Dorsolateral prefrontal cortex (tissue), 122 donors: ENCODE measurements at places on chromosomes 16 and 17. TPM values are rescaled to one million over a fixed set of nuclear protein-coding genes. Genes with fewer than 3 reads are reported as not detected.

The TBC1D16 gene
- total RNA-seq, result 30.2 TPM

GRCh38 chr17:69048634-69049033, 12.1 kb downstream of the ABCA9 start:
- no peak for DNase-seq

DNA sequence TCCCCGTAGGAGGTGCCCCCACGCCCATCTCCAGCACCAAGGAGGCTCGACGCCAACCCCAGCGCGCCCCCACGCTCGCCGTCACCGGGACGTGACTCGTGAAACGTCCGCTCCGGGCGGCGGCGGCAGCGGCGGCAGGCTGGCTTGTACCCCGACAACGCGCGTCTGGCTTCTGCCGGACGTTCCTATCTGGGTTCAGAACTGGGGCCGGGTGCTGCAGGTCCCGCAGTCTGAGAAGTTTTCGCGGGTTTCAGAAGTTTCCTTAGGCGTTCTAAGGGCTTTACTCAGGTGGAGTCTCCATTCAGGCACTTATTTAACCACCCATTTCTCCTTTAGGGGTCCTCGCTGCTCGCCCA, 672 bp upstream of the ALKBH5 start:
- peak; percentile 71 for DNase-seq

GRCh38 chr17:38701504-38702165, 3.4 kb upstream of the MLLT6 start:
- no peak for DNase-seq

DNA sequence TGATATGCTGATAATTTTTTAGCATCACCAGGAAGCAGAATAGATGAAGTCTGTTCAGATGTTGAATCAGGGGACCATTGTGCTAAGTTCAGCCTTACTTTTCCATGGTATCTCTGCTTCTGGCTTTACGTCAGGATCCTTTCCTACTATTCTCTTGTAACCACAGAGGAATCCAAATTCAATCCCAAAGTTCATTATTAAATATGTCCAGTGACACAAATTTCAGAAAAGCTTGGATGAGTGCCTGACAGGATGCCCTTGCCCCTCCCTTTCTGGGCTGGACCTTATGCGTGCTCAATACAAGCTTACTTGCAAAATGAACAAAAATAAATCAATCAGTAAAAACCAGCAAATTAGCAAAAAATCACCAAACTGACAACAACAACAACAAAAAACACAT, 37.6 kb upstream of the ADORA2B start:
- no peak for DNase-seq

GRCh38 chr16:83513008-83513755, 294.6 kb upstream of the HSBP1 start:
- DNase-seq, result no peak

GRCh38 chr16:89687092-89687940, 827 bp downstream of the CDK10 start:
- DNase-seq, result no peak

The PLA2G10 gene
- not detected for total RNA-seq

DNA sequence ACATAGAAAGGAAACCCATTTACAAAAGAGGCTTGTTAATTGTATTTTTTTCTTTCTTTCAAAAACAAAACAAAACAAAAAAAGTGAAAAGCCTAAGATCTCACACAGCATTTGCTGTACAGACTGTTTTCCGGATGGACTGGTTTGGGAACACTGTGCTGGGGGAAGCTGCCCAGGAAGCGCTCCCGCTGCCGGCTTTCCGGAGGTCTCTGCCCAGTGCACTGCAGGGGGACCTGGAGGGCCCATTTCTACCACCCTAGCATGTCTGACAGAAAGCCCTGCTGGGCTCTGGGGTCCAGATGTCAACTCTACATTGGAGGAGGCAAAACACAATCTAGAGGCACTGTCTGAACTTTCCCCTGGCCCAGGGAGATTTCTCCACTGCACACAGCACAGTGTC, 26.3 kb upstream of the CLEC18B start:
- DNase-seq, result no peak

The C17orf58 gene
- 9.9 TPM for total RNA-seq

- peak; percentile 85 for DNase-seq
Measured at GRCh38 chr16:80540516-80541305, at the start of gene DYNLRB2. Gene DYNLRB2 (plus strand): TSS chr16:80540993. CDS start chr16:80541077, 84 bp downstream.

- no peak for DNase-seq
Measured at GRCh38 chr17:56305007-56305406, 151.7 kb downstream of the ANKFN1 start.

- no peak for DNase-seq
Measured at GRCh38 chr17:35630530-35631148, 43.5 kb downstream of the AP2B1 start.

DNA sequence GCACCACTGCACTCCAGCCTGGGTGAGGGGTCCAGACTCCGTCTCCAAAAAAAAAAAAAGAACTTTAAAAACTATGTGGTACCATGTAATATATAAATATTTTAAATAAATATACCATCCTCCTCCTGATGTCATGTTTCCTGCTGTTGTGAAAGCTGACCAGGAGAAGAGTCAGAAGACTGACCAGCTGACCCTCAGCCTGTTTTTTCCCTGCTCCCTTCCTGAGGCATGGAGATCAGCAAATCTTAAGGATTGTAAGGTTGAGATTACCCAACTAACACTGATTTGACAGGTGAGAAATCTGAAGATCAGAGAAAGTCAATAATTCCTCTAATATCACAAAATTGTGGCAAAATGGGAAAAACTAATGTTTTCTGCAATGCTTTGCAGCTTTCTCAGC, 18.1 kb downstream of the NCOR1 start:
- DNase-seq, result no peak

GRCh38 chr17:48489781-48490180, 41.0 kb downstream of the HOXB1 start:
- DNase-seq, result no peak

DNA sequence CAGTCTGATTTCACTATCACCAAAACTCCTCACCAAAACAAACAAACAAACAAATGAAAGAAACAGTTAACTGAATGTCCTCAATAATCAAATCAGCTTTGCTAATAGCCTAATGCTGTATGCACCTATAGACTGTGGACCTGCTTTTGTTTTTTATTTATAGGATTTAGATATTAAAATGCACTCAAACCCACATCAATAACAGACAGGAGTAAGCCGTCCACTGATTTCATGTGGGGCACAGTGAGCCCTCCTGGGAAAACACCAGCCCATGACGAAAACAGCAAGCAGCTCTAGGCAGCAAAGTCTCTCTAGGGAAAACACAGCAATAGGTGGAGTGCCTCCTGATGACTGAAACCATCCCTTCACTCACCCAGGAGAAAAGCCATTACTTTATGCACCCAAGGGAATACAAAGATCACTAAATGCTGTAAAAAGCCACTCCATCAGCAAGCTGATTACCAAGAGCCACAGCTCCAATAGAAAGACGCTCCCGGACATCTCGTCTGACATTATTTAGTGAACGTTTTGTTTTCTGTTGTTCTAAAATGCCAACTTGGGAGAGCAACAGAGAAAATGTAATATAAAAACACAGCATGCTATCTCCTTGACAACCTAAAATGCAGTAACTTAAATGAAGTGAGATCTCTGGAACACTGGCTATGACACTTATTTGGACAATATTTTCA, 47.8 kb downstream of the ANKFY1 start:
- DNase-seq, result no peak

DNA sequence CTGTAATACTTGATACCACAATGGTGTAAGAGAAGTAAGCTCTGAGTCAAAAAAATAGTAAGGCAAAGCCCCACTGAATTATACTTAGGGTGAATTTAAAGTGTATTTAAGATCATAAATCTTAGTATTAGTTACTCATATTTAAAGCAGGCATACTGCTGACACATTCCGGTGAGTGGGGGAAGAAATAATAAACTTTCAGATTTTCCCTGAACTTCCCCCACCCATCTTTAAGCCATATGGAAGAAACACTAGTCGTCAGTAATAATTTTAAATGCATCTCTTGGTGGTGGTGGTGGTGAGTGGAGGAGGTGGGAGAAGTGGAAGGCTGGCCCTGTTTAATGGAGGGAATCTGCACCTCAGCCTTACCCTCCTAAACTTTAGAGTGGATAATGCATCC, 20.5 kb downstream of the MPHOSPH6 start:
- DNase-seq, result no peak

GRCh38 chr17:28956861-28957260, 5.5 kb upstream of the PHF12 start:
- DNase-seq, result peak; percentile 4

The TSPOAP1 gene
- total RNA-seq, result 154 TPM

DNA sequence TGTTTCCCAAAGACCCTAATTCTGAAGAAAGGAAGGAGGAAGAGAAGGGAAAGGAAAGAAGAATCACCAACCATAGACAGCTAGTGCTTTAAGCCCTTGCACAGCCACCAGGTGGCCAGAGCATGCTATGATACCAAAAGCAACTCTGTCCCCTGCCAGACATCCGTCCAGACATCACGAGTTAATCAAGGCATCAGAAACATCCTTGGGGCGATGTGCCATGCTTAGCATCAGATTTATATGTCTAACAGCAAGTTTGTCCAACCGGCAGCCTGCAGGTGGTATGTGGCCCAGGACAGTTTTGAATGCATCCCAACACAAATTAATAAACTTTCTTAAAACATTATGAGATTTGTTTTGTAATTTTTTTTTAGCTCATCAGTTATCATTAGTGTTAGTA, 2.9 kb upstream of the CRYBA1 start:
- no peak for DNase-seq

- no peak for DNase-seq
Measured at GRCh38 chr16:82773018-82773417, 146.2 kb downstream of the CDH13 start.

GRCh38 chr17:19940722-19941464, 36.7 kb downstream of the AKAP10 start:
- DNase-seq, result no peak

DNA sequence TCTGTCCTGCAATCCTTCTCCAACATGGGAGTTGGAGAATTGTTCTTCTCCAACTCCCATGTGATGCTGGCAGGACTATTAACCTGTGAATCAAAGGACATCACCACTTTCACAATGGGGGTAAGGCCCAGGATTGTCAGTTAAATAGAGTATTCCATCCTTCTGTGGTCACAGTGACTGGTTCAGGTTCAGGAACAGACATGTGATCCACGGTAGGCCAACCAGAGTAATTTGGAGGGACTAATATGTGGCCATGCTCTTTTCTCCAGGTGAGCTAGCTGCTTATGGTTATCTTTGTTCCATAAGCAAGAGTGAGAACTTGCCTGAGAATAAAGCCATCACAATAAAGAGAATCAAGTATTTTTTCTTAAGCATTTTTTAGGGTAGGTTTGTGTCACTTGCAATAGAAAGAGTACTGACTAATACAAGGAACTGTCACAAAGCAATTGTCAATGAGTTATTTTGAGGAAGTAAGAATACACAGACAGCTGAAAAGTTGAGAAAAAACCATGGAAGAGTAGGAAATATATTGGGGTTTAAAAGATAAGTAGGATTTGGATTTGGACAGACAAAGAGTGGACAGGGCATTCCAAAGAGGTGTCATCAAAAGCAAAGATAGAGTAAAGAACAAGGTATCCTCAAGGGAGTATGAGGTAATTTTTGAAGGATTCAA, 63.4 kb downstream of the BRIP1 start:
- no peak for DNase-seq

DNA sequence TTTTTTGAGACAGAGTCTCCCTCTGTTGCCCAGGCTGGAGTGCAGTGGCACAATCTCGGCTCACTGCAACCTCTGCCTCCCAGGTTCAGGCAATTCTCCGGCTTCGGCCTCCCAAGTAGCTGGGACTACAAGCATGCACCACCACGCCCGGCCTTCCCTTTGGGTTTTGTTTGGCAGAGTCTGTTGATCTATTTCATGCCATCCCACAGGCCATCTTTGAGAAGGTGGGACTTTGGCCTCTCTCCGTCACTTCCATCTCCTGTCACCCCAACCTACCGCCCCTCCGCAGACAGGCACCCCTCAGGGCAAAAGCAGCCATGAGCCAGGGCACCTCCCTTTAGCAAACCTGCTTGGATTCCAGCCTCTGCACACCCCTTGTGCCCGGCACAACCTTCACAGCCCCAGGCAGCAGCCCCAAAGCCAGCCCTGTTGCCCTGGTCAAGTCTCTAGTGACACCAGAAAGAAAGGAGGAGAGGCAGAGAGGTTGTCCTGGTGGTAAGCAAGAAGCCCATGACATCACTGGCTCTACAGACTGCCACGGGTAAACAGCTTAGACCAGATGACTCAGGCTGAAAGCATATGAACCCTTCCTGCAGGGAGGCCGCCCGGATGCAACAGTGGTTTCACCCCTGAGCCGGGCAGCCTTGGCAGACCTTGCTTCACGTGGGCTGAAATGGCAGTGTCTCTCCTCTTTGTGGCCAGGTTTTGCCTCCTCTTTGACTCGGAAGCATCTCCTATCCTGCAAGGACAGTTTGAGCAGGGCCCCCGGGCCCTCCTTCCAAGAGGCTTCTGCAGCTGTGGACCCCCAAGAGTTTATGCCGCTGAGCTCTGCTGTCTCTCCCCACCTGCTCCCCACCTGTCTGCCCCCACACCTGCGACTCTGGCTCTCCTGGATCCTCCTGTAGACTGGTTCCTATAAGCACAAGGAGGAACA, 8.1 kb upstream of the TIMP2 start:
- no peak for DNase-seq

The RAC3 gene
- 22.5 TPM for total RNA-seq

The MT1G gene
- 172 TPM for total RNA-seq

The HASPIN gene
- not detected for total RNA-seq

The NXN gene
- 21.0 TPM for total RNA-seq

DNA sequence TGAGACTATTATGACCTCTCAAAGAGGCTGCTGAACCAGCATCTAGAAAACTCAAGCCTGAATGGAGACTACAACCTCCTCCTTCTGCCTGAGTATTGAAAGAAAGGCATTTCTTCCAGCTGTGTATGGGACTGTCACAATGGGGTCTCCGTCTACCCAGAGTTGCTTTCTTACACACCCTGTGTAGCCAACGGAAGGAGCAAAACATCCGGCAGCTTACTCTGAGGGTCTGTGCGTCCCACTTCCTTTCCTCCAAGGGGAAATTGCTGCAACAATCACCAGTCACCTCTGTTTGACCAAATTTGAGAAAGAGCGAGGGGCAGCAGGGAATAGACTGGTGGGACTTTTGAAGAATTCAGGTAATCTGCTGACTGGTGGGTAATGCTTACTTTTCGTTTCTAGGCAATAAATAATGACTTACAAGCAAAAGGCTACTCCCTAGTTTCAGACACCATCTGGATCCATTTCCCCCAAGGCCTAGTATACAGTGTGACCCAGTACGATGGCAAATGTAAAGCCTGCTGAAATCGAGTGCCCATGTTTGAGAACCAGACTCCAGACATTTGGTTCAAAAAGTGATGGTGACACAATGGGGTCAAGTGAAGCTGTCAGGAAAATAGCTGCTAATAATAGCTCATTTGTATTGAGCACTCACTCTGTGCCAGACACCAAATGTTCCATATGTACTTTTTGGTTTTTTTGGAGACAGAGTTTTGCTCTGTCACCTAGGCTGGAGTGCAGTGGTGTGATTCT, 81.7 kb downstream of the YPEL2 start:
- DNase-seq, result no peak

DNA sequence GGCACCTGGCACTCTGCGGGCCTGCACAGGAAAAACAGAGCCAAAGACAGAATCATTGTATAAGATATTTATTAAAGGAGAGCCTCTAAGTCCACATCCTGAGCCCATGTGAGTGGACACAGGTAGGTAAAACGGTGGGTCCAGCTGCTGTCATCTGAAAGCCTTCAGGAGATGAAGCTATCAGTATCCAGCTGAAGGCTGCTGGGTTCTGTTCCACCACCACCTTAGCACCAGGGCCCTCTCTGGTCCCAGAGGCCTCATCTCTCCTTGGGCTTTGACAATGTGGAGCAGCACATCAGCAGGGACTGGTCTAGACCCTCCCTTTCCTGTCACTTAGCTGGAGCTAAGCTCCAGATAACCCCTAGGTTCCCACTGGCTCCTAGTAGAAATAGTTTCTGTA, 7.3 kb downstream of the TMEM106A start:
- no peak for DNase-seq

- DNase-seq, result no peak
Measured at GRCh38 chr16:86965331-86965730, 351.9 kb downstream of the C16orf95 start.
